Uterus (tissue), 4 donors: ENCODE measurements at places on chromosomes 5 and 9. TPM values are rescaled to one million over a fixed set of nuclear protein-coding genes. Genes with fewer than 3 reads are reported as not detected.

GRCh38 chr9:93864032-93864431 is 91.1 kb downstream of the BARX1 start:
- no peak for DNase-seq

The C9orf153 gene
- total RNA-seq = 1.8 TPM

The IL31RA gene
- total RNA-seq = not detected

The SLC34A1 gene
- total RNA-seq = not detected
